ENCODE measurements at places on chromosomes 4 and X.

DNA sequence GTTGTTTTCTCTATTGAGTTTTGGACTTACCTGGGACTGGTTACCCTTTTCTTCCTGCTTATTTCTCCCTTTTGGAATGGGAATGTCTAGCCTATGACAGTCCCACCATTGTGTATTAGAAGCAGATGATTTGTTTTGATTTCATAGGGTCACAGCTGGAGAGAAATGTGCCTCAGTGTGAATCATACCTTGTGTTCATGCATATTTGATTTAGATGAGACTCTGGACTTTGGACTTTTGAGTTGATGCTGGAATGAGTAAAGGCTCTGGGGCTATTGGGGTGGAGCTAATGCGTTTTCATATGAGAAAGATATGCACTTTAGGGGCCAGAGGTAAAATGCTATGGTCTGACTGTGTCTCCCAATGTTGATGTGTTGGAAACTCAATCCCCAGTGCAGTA is 30.5 kb upstream of the TEX13C start:
- DNase-seq = no peak

GRCh38 chr4:30537456-30537855 is 182.7 kb upstream of the PCDH7 start:
- no peak for DNase-seq

- no peak for DNase-seq
These were observed 44.0 kb upstream of the TLR2 start for GRCh38 chr4:153639833-153640802.

GRCh38 chr4:109077505-109077904 is 225.0 kb downstream of the COL25A1 start:
- DNase-seq = no peak

- no peak for DNase-seq
These were observed 186.5 kb downstream of the BANK1 start for GRCh38 chr4:101977076-101977475.

- no peak for DNase-seq
These were observed 16.0 kb upstream of the PLA2G12A start for GRCh38 chr4:109745830-109746229.

- no peak for DNase-seq
These were observed 183.5 kb downstream of the GBA3 start for GRCh38 chr4:22876270-22876669.

- DNase-seq = no peak
These were observed 861.1 kb upstream of the IGFBP7 start for GRCh38 chr4:57971261-57971660.

DNA sequence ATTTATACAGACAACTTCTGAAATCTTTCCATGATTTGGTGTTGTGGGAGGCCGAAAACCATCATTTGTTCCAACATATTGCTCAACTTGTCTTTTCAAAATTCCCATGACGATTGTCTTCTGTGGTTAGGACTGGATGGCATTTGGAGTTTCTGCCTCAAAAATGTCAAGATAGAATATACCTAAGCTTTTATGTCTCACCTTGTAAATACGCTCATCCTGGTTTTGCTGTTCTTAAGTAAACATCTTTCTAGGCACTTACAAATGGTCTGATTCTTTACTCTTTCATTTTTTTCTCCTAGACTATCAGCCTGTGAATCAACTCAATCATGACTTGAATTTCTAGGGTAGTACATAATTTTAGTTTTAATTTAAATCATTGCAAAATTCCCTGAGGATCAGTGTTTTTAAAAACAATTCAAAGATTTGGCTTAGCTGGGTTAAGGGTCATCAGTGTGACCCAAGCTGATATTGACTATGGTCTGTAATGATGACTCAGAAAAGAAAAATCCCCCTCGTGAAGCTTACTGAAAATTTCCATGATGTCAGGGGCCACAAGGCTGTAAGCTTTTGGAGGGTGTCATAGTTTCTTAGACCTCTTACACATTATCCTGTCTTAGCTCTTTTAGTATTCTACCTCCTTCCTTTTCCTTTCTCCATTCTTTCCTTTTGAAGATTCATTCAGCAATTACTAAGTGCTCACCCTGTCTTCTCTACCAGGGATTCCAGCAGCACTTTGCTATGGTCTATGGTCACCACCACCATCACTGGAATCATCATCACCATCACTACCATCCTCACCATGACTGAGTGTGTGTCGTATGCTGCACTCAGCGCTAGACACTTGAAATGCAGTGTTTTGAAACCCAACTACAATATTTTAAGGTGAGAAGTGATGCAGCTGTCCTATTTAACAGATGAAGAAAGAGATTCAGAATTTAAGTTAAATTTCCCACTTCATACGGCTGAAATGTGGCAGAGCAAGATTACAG is 124.4 kb downstream of the CPE start:
- DNase-seq = no peak
